ENCODE measurements at places on chromosomes 16 and 17. TPM values are rescaled to one million over a fixed set of nuclear protein-coding genes. Genes with fewer than 3 reads are reported as not detected.

The KCNG4 gene
- not detected for total RNA-seq

The STH gene
- total RNA-seq: not detected

The LRRC75A gene
- total RNA-seq: 1.6 TPM

The C1QTNF8 gene
- total RNA-seq: not detected

The CISD3 gene
- 69.0 TPM for total RNA-seq

The CLEC19A gene
- not detected for total RNA-seq

The KANSL1 gene
- total RNA-seq: 59.6 TPM

The KRTAP2-3 gene
- not detected for total RNA-seq

The ITGB4 gene
- 1.9 TPM for total RNA-seq

The B4GALNT2 gene
- total RNA-seq: not detected
